ENCODE measurements at places on chromosomes 3 and 15.

GRCh38 chr15:78034495-78035191, 42.9 kb downstream of the TBC1D2B start:
- no peak for DNase-seq

DNA sequence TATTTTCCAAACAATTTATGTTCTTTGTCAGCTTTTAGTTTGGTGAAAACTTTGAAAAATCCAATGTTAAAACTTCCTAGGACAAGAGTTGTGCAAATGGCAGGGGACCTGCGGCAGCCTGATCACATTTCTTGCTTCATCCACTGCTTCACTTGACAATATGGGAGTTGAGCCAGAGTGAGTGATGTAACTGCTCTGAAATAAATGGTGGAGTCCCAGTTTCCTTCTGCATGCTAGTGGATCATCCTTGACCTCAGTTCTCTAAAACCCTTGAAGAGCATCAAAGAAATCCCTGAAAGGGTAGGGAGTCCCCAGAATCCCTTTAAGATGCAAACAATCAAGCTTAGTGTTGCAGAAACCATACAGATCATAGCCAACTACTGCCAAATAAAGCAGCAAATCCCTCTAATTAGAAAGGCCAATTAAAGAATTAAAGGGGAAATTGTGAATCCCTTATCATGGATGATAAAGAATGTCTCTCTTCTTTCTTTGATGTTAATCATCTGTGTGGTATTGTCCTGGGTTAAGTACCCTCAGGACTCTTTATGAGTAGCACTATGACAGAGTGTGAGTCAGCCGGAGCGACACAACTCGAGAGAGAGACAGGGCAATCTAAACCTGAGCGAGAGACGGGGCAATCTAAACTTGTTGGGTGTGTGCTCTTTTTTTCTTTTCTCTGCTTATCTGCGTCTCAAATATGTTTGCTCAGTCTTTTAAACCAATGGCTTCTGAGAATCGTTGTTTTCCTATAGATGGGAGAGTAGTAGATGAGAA, 41.8 kb upstream of the GAP43 start:
- no peak for DNase-seq

GRCh38 chr15:52730173-52730572, 51.0 kb upstream of the ATOSA start:
- DNase-seq, result no peak

DNA sequence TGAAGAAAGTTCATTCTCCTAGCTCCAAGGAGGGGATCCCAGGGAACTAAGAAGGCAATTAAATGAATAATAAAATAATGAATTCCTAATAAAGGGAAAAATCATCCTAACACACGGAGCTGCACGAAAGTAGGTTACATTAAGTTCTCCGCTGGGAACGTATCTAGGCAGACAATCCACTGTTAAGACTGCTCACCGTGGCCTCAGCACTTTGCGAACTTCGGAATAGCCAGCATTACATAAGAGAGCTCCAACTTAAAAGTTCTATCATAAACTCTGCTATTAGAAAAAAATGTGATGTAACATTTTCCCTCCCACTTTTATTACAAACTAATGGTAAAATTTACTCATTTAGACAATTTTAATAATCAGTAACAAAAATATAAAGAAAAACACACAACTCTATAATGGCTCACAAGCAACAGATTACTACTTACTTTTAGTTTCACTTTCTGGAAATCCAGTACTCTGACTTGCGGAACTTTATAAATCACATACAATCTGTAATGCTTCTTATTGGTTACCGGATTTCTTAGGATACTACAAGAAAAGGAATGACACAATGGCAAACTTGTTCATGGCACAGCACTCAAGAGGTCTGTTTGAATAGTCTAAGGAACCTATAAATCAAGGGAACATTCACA, 8.5 kb downstream of the SNRPA1 start:
- no peak for DNase-seq

GRCh38 chr3:43907508-43907858, 216.7 kb downstream of the ABHD5 start:
- no peak for DNase-seq

DNA sequence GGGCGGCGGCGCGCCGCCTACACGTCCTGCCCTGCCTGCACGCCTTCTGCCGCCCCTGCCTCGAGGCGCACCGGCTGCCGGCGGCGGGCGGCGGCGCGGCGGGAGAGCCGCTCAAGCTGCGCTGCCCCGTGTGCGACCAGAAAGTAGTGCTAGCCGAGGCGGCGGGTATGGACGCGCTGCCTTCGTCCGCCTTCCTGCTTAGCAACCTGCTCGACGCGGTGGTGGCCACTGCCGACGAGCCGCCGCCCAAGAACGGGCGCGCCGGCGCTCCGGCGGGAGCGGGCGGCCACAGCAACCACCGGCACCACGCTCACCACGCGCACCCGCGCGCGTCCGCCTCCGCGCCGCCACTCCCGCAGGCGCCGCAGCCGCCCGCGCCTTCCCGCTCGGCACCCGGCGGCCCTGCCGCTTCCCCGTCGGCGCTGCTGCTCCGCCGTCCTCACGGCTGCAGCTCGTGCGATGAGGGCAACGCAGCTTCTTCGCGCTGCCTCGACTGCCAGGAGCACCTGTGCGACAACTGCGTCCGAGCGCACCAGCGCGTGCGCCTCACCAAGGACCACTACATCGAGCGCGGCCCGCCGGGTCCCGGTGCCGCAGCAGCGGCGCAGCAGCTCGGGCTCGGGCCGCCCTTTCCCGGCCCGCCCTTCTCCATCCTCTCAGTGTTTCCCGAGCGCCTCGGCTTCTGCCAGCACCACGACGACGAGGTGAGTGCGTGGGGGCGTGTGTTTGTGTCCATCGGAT, 602 bp downstream of the TRIM71 start:
- no peak for DNase-seq

DNA sequence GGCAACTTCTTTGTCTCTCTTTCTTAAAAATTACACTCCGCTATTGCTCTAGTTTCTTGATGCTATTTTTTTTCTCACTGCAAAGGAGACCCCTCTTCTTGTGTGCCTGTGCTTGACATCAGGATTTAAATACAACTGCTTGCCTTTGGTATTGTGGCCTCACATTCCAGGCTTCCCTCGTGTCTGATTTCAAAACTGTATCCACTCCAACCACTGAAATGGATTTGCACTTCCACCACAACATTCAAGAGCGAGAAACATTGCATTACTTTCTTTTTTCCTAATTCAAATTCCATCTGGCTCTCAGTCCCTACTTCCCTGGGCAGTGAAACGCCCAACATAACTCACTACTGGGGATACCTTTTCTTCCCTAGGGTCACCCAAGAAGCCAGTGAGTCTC, 50.4 kb upstream of the PXYLP1 start:
- DNase-seq, result no peak

- no peak for DNase-seq
Measured at GRCh38 chr3:30649572-30650318, 43.3 kb downstream of the TGFBR2 start.

GRCh38 chr3:10312391-10312790, 8.5 kb downstream of the SEC13 start:
- DNase-seq, result no peak

DNA sequence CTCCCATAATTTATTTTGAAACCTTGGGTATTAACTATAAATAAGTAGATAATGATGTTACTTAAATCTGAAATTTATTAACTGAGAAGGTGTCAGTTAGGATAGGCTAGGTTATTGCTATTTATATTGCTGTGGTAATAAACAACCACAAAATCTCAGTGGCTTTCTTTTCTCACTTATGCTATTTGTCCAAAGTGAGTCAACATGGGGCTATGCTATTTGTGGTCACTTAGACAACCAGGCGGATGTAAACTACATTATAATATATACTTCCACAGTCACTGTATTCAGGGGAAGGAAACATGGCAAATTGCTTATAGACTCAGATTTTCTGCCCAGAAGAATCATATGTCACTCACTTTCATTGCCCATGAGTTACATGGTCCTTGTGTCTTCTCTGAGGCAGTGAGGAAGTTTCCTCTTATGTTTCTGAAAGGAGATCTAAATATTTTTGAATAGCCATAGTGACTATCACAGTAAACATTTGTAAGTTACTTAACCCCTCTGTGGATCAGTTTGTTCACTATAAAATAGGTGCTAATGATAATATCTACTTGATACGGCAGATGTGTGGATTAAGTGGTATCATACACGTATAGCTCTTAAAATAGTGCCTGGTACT, 19.8 kb downstream of the HMG20A start:
- no peak for DNase-seq

- DNase-seq, result no peak
Measured at GRCh38 chr15:25095179-25095578, 140.4 kb downstream of the SNRPN start.

DNA sequence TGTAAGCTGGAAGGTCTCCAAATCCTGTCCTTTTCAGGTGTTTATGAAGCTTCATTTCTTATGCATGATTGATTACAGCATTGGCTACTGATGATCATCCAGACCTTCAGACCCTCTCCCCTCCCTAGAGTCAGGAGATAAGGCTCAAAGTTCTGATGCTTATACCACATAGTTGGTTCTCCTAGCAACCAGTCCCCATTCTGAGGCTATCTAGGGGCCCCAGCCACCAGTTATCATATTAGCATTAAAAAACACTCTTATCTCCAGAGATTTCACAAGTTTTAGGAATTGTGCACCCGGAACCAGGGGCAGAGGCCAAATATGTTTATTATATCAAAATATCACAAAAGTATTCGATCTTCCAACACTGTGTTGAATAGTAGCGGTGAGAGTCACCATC, 953.1 kb downstream of the FHIT start:
- DNase-seq, result no peak

DNA sequence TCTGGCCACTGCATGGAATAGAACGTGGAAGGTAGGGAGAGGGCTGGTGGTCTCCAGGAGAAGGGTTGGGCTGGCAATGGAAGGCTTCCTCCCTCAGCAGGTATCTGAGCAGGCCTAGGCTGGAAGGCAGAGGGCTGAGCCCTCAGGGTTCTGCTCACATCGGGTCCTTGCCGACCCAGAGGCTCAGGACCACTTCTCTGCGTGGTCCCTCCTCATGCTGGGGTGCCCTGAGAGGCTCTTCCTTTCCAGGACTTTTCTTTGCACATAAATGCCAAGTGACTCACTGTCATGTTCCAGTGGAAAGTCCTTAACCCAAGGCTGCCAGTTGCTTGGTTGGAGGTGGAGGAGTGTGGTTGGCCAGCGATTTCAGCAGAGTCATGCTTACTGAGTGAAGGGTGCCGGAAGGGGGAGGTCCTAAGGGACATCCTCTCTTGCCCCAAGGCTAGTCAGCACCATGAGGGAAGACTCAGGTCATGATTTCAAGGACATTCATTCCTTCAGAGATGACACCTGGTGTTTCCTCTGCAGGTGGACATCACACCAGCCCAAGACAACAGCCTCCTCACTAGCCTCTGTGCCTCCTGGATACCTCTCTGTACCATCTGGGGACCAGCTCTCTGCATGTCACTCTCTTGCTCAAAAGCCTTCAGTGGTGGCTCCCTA, 8.2 kb downstream of the SLC6A6 start:
- DNase-seq, result no peak

- DNase-seq, result no peak
Measured at GRCh38 chr15:74364936-74365597, 2.4 kb downstream of the CYP11A1 start.

DNA sequence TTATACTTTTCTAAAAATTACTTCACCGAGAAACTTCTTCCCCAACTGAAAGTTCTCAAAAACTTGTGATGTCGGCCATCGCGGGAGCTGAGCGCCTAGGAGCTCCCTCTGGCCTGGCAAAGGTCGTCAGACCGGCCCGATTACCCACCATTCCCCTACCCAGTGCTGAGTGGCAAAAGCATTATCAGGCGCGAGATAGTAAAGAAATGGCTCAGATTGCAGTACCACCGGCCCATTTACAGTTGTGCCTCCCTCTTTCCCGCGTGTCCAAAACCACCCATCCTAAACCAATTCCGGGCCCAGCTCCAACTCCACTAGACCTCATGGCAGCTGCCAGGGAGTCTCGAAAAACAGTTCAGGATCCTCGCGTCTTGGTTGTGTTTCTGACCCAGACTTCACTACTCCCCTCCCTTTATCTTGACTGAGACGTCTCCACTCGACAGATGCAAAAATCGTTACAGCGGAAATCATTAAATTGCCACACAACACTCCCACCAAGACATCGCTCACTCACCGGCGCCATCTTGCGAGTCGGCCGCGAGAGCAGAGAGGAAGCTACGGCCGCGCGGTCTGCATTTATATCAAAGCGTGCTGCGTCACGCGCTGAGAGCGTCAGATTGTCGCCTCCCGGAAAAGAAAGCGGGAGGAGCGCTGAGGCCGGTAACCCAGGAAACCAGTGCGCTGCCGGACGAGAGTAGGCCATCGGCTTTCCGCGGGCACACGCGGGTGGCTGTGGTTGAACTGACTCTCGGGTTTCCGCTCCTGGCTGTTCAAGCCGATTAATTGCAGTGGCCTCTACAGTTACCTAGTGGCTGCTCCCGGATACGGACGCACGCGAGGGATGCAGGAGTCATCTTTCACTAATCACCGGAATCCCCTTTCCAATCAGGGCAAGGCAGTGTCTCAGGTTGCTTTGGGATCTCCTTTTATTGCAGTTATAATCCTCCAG, at the start of gene RPL22L1:
Gene RPL22L1 (minus strand): TSS at position 551 of the 949 bp plus-strand sequence. CDS start 28 bp downstream, at position 523.
- peak; percentile 97 for DNase-seq

GRCh38 chr3:32510075-32510724, 7.5 kb upstream of the CMTM6 start:
- peak; percentile 75 for DNase-seq

- DNase-seq, result no peak
Measured at GRCh38 chr3:111595232-111595631, at the start of gene ZBED2. Gene ZBED2, minus strand, starts transcription at chr3:111595346. Its CDS starts 1,145 bp downstream, at chr3:111594201.

DNA sequence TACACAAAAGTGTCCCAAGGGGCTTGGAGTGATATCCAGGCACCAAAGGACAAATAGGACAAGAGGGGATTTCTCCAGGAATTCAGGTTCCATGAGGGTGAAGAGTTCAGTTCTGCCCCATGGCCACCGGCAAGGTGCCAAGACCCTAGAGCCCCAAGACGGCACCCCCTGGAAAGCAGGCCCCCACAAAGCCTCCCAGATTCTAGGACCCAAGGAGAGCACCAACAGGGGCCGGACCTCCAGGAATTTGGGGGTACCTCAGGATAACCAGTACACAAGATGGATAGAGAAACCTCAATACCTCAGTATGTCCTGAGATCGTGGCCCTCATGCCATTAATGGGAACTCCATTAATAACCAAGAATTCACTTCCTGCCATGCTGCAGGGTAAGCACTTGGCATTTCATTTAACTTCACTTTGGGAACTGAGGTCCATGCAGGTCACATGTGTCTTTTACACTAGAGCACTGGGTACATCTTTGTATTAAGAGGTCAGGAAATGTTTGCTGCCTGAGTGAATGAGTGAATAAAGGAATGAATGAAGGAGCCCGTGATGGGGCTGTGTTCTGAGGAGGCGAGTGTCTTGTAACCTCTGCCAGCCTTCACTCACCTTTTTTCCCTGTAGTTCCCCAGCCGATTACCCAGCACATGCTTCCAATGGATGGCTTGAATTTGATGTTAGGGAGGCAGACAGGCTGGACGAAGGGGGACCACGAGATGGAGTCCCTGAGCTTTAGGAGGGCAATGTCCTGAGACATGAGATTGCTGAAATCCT, 15.5 kb upstream of the PRSS50 start:
- no peak for DNase-seq

- peak; percentile 95 for DNase-seq
Measured at GRCh38 chr15:70111203-70112073, 13.7 kb upstream of the TLE3 start.

- no peak for DNase-seq
Measured at GRCh38 chr3:112464264-112464663, 35.0 kb downstream of the BTLA start.
